ENCODE measurements at places on chromosomes 13 and 19.
A peak's percentile ranks its signal among the peaks of the same experiment; 100 is the strongest.

DNA sequence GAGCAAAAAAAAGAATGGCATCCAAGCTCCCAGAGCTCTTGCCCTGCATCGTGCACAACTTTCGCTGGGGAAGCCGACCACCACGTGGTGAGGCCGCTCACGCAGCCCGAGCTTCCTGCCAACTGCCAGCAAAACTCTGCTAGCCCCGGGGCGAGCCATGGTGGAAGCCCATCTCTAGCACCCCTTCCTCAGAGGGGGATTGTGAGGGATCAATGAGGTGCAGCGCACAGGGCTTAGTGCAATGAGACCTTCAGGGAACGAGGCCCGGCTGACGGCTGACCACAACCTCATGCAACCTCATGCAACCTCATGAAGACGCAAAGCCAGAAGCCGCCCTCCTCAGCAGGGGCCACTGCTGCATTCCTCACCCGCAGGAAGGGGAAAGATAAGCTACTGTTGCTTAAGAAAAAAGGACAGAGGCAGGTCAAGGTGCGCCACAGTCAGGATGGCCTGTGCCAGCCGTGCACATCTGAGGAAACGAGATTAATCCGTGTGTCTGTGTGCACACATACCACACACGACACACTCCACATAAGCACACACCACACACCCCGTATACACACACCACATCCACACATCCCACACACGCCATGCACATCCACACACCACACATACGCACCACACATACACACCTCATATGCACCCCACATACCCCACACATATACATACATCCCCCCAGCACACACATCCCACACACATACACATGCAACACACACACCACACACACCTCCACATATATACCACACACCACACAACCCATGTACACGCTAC lies 9.6 kb downstream of the HSPBP1 start:
- DNase-seq = no peak

- no peak for DNase-seq
Measured at GRCh38 chr13:20128459-20128931, 32.4 kb downstream of the GJA3 start.

DNA sequence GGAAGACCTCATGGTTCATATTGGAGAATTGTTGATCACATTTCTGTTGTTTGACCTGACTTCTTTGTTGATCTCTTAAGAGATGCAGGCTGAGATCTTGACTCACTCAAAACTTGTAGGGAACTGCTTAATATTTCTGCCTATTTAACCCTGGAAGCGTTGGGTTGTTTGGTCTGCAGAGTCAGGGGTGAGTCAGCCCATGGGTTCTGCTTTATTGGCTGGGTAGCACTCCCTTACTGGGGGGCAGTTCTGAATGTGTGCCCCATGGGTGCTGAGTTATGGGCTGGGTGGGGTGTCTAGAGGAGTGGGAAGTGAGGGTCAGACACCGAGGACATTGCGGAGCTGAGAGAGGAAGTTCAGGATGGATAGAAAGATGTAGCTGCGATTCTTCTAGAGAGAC lies 87.9 kb downstream of the LRCH1 start:
- DNase-seq = no peak

GRCh38 chr19:19540064-19540714 lies 2.1 kb downstream of the CILP2 start:
- DNase-seq = peak; percentile 83

GRCh38 chr13:113853518-113854237 lies 10.2 kb downstream of the GAS6 start:
- DNase-seq = no peak

- no peak for DNase-seq
Measured at GRCh38 chr13:99056381-99057014, 78.6 kb upstream of the DOCK9 start.

- DNase-seq = no peak
Measured at GRCh38 chr13:44429311-44429710, 55.7 kb downstream of the SERP2 start.

GRCh38 chr13:110913322-110914080 lies 1.4 kb downstream of the ANKRD10 start:
- no peak for DNase-seq

DNA sequence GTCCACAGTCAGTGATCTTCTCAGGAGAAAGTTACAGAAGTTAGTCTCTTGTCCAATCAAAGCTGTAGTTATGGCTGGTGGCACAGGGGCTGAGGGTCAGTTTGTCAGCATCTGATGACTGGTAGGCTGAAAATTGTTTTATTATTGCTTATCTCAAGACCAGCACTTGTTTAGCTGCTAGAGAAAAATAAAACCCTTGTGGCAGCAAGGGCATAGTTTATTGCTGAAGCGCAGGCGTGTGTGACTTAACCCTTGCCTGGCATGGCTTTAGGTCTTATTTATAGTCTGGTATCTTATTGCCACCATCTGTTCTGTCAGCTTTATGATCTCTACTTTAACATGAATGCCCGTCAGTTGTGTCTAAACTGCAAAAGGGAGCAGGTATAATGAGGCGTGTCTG lies 154.7 kb downstream of the USP12 start:
- no peak for DNase-seq

DNA sequence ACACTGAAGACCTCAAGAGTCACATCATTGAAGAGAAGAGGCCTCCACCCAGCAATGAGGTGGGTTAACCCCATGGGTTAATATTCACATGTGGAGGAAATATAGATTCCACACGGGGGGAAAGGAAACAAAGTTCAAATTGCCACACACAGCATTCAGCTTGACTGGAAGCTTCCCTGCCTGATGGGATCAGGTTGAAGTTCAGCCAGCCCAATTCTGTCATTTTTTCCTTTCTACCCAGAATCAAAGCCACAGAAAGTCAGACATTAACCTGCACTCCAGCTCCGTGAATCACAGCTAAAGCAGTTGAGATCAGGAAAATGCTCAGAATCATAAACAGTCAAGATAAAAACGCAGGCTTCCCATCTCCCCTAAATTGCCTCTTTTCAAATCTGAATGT lies 208.7 kb upstream of the OBI1 start:
- DNase-seq = no peak
